ENCODE measurements at places on chromosomes 5 and 9. TPM values are rescaled to one million over a fixed set of nuclear protein-coding genes. Genes with fewer than 3 reads are reported as not detected.

- no peaks in the 10 kb centered on the region for H3K36me3 ChIP-seq
- DNase-seq: no peak
- H3K27me3 ChIP-seq: no peaks in the 10 kb centered on the region
- no peak overlapping the region for H3K27ac ChIP-seq
Observed at GRCh38 chr9:101274971-101275768, 109.6 kb downstream of the BAAT start.

DNA sequence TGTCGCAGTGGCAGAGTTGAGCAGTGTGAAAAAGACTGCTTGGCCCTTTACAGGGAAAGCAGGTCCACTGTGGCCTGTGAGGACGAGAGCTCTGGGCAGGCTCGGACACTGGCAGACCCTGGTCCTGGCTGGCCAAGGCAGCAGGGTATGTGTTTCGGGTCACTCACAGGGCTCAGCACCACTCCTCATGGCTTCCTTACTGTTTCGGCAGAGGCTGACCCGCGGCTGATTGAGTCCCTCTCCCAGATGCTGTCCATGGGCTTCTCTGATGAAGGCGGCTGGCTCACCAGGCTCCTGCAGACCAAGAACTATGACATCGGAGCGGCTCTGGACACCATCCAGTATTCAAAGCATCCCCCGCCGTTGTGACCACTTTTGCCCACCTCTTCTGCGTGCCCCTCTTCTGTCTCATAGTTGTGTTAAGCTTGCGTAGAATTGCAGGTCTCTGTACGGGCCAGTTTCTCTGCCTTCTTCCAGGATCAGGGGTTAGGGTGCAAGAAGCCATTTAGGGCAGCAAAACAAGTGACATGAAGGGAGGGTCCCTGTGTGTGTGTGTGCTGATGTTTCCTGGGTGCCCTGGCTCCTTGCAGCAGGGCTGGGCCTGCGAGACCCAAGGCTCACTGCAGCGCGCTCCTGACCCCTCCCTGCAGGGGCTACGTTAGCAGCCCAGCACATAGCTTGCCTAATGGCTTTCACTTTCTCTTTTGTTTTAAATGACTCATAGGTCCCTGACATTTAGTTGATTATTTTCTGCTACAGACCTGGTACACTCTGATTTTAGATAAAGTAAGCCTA is 15.7 kb downstream of the SQSTM1 start:
- H3K4me3 ChIP-seq: no peak overlapping the region
- H3K27ac ChIP-seq: peak overlapping the region; percentile 6
- no peaks in the 10 kb centered on the region for H3K27me3 ChIP-seq
- peaks cover 21% of the 10 kb centered on the region for H3K4me1 ChIP-seq
- peaks cover 93% of the 10 kb centered on the region for H3K36me3 ChIP-seq

GRCh38 chr5:14341571-14342230 is 198.6 kb downstream of the TRIO start:
- H3K27me3 ChIP-seq: no peaks in the 10 kb centered on the region
- peaks cover 39% of the 10 kb centered on the region for H3K36me3 ChIP-seq
- H3K4me3 ChIP-seq: no peak overlapping the region
- peaks cover 18% of the 10 kb centered on the region for H3K4me1 ChIP-seq

- H3K4me3 ChIP-seq: no peak overlapping the region
- no peaks in the 10 kb centered on the region for H3K27me3 ChIP-seq
- no peaks in the 10 kb centered on the region for H3K4me1 ChIP-seq
- no peak overlapping the region for H3K27ac ChIP-seq
- DNase-seq: no peak
Observed at GRCh38 chr9:11868795-11869194, 824.4 kb upstream of the TYRP1 start.

- no peak overlapping the region for H3K4me3 ChIP-seq
- no peak for DNase-seq
- H3K4me1 ChIP-seq: peaks cover 16% of the 10 kb centered on the region
- H3K27me3 ChIP-seq: no peaks in the 10 kb centered on the region
- H3K27ac ChIP-seq: no peak overlapping the region
Observed at GRCh38 chr9:84851935-84852585, 182.5 kb downstream of the NTRK2 start.

- H3K4me1 ChIP-seq: peaks cover 12% of the 10 kb centered on the region
- DNase-seq: no peak
- H3K27me3 ChIP-seq: no peaks in the 10 kb centered on the region
- peaks cover 20% of the 10 kb centered on the region for H3K36me3 ChIP-seq
Observed at GRCh38 chr9:81619353-81620001, 69.9 kb downstream of the TLE1 start.

GRCh38 chr5:95595289-95595931 is 24.5 kb upstream of the GPR150 start:
- no peak overlapping the region for H3K27ac ChIP-seq
- H3K4me1 ChIP-seq: no peaks in the 10 kb centered on the region
- no peak for DNase-seq
- no peaks in the 10 kb centered on the region for H3K27me3 ChIP-seq
- no peaks in the 10 kb centered on the region for H3K36me3 ChIP-seq
- no peak overlapping the region for H3K4me3 ChIP-seq

DNA sequence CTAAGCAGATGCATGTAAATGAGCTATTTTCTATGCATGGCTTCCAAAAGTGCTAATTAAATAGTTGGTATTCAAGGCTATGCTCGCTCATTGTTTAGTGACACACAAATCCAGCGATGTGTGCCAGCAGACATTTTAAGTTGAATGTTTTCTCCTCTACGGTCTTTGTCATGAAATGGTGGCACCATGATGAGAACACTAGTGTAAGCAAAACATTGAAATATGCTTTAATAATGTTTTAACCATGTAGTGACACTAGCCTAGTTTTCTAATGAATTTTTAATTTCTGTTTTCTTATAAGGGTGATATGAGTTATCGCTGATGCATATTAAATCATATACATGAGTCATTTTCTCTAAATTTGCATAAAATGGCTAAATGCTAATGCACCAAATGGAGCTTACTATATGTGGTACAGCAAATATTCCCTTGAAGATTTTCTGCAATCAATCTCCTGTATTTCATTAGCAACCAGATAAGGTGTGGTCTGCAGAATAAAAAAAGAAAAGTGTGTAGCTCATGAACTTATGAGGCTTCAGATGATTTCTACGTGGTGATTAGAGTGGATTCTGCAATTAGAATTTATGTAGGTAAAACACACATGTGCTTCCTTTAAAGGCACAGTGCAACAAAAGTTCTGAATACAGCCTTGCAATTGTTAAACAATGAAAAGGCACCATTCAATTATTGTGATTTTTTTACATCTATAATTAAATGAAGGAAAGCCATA is 226.6 kb downstream of the MEF2C start:
- DNase-seq: no peak
- H3K27ac ChIP-seq: no peak overlapping the region
- peaks cover 42% of the 10 kb centered on the region for H3K27me3 ChIP-seq
- H3K36me3 ChIP-seq: no peaks in the 10 kb centered on the region
- H3K4me3 ChIP-seq: no peak overlapping the region

DNA sequence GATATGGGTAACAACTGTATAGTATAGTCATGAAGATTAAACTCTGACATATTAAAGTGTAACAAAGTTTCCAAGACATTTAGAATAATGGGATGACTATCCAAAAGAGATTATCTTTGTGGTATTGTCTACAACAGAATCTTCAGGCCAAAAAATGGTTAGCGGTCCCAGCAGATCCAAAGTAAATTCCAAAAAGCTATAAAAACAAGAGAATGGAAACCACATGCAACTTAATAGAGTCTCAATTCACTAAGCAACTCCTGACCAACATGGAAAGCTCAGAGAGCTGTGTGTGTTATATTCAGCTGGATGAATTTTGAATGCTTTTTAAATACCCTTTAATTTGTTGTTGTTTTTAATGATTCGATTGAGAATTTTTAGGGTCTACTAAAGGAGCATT is 688.2 kb downstream of the CETN3 start:
- no peak overlapping the region for H3K27ac ChIP-seq
- no peak for DNase-seq
- no peaks in the 10 kb centered on the region for H3K27me3 ChIP-seq
- H3K4me3 ChIP-seq: no peak overlapping the region

DNA sequence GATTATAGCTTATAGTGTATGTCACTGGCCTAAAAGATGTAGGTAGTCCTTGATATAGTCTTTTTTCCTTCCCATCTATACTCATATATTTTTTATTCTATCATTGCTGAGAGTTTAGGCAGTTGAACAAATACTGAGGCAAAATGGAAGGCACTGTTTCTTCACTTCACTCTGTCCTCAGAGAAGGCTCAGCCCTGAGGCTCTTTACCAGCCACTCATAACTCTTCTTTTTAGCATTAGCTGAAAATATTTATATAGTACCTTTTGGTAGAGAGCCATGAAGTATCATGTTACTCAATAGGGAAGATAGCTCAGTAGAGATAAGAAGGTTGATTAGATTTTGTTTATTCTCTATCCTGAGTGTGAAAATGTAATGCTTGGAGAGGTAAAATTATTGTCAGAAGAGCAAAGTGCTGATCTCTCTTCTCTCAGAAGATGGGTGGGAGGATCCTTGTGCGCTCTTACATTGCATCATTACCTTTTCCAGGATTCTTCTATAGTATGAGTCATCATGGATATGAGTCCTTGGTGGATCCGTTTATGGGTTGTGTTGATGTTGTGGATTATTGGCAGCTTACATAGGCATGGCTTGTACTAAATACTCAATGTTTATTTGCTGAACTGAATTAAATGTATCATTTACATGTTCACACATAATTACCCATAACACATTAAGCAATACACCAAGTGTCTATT is 88.1 kb downstream of the ANXA1 start:
- H3K27ac ChIP-seq: no peak overlapping the region
- no peak overlapping the region for H3K4me3 ChIP-seq
- DNase-seq: no peak
- H3K4me1 ChIP-seq: no peaks in the 10 kb centered on the region
- H3K36me3 ChIP-seq: no peaks in the 10 kb centered on the region

DNA sequence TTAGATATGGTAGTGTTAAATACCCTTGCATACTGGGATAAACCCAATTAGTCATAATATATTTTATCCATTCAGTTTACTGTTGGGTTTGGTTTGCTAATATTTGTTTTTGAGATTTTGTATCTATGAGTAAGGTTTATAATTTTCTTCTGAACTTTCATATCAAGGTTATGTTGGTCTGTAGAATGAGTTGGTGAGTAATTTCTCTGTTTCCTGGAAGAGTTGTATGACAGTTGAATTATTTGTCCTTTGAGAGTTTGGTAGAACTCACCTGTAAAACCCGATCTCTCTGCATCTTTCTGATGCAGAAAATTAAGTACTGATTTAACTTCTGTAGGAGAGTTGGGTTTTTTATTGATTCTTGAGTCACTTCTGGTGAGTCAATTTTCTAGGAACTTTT is 20.4 kb downstream of the DDX4 start:
- H3K27me3 ChIP-seq: no peaks in the 10 kb centered on the region
- H3K4me1 ChIP-seq: no peaks in the 10 kb centered on the region
- no peaks in the 10 kb centered on the region for H3K36me3 ChIP-seq
- no peak for DNase-seq
- H3K4me3 ChIP-seq: no peak overlapping the region
- no peak overlapping the region for H3K27ac ChIP-seq

DNA sequence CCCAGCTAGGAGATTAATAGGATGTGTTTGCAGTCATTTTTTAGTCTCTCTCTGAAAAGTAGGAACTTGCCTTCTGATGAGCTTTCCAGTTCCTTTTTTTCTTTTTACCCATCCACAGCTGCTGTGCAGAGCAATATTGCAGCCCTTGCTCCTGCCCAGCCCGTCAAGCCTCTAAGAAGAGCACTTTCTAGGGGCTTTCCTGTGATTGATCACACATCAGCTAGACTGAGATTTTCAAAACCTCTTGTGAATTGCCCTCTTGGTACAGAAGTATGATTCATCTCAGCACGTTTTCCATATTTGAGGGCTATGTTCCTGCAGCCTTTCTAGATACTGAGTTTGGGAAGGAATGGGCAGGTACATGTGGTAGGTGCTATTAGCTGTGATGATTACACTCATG is 93.9 kb downstream of the GALNT10 start:
- H3K4me1 ChIP-seq: peaks cover 36% of the 10 kb centered on the region
- no peak for DNase-seq
- no peaks in the 10 kb centered on the region for H3K27me3 ChIP-seq
- no peak overlapping the region for H3K27ac ChIP-seq
- no peaks in the 10 kb centered on the region for H3K36me3 ChIP-seq

GRCh38 chr9:22413884-22414283 is 32.7 kb upstream of the DMRTA1 start:
- no peaks in the 10 kb centered on the region for H3K27me3 ChIP-seq
- no peak overlapping the region for H3K4me3 ChIP-seq
- H3K36me3 ChIP-seq: no peaks in the 10 kb centered on the region
- no peaks in the 10 kb centered on the region for H3K4me1 ChIP-seq

- DNase-seq: no peak
- H3K27ac ChIP-seq: no peak overlapping the region
- no peaks in the 10 kb centered on the region for H3K36me3 ChIP-seq
- H3K4me1 ChIP-seq: no peaks in the 10 kb centered on the region
- no peak overlapping the region for H3K4me3 ChIP-seq
Observed at GRCh38 chr9:120040896-120041295, 539.1 kb downstream of the CDK5RAP2 start.

The MSX2 gene
- total RNA-seq: 0.27 TPM

The ANKRD20A1 gene
- 1.7 TPM for total RNA-seq

The CDH18 gene
- total RNA-seq: not detected

The SLC36A3 gene
- not detected for total RNA-seq

The DENND1A gene
- total RNA-seq: 23.0 TPM

The PCDHA9 gene
- total RNA-seq: 0.32 TPM

The RAB3C gene
- 0.30 TPM for total RNA-seq

The MVB12B gene
- 47.8 TPM for total RNA-seq

Data from lower lobe of right lung (tissue), 2 donors.